Suppressor macrophage treated with lipopolysaccharide for 1 hour (primary cell): ENCODE measurements at places on chromosomes 12 and 14.
A peak's percentile ranks its signal among the peaks of the same experiment; 100 is the strongest.

DNA sequence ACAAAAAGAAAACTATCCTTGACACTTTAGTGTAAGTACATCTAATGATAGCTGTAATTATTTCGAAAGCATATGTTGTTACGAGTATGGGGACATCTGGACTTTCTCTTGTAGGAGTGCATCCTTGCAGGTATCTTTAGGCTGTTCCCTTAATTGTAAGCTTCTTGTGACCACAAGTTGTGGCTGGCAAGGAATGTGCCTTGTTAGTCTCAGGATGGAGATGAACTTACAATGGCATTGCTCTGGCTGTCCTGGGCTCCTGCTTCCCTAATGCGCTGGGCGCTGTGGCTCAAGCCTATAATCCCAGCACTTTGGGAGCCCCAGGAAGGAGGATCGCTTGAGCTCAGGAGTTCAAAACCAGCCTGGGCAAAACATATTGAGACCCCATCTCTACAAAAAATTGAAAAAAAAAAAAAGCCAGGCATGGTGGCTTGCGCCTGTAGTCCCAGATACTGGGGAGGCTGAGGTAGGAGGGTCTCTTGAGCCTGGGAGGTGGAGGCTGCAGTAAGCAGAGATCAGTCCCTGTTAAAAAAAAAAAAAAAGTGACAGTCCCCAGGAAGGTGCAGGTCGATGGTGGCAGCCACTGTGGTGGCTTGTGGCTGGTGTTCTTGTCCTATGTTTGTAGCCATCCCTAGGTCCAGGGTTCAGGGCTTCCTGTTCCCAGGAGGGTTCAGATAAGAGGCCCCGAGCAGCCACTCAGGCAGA, 23.7 kb upstream of the PPP1R13B start:
- DNase-seq = no peak

DNA sequence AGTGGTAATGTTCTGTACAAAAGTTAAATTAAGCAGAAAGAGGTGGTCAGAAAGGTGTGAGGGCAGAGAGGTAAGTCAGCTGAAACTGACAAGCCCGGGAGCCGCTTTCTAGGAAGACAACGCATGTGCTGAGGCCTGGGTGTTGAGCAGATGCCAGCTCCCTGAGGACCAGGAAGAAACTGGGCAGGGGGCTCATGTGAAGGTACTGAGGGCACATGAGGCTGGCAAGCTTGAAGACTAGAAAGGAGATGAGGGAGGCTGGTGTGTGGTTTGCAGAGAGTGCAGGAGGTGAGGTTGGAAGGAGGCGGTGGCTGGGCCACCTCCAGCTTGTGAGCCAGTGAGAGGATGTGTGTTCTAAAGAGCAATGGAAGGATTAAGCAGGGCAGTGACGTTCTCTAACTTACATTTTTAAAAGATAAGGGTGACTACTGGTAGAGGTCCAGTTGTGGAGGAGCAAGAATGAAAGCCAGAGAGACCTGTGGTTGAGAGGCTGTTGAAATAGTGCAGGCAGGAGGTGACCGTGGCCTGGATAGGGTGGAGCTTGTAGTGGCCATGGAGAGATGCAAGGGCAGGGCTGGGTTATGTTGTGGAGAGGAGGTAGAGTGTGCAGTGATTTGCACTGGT, 29.1 kb downstream of the ZNF664 start:
- DNase-seq = no peak

GRCh38 chr12:104347374-104348075, 44.0 kb downstream of the EID3 start:
- no peak for DNase-seq

DNA sequence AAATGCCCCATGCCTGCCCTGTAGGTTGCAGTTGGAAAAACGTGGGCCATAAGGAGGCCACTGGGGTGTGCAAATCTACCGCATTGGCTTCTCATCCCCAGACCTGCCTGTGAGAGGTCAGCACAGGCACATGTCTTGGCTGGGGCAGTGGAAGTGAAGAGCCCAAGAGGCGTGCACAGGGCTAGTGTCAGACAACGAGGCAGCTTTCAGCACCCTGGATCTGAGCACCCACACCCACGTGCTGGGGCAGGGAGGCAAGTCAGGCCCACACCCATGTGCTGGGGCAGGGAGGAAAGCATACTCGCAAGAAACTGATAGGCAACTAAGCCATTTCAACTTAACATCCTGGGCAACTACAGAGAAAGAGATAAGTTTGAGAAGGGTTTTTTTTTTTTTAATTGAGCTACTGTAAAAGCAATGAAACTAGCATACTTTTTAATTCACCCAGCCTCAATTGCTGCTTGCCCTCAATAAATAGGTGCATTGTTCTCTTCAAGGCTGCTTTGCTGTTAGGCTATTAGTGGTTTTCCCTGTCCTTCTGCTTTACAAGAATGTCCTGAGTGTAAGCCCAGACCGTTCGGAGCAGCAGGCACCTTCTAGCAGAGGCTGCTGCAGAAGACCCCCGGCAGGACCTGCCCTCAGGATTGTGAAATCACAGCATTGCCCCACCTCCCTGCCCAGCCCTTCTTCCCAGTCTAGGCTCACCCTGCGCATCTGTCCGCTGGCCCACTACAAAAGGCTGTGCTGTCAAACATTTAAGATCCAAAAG, 355.3 kb upstream of the FKBP4 start:
- DNase-seq = no peak

- no peak for DNase-seq
Observed at GRCh38 chr14:63650256-63650952, 8.7 kb upstream of the WDR89 start.

DNA sequence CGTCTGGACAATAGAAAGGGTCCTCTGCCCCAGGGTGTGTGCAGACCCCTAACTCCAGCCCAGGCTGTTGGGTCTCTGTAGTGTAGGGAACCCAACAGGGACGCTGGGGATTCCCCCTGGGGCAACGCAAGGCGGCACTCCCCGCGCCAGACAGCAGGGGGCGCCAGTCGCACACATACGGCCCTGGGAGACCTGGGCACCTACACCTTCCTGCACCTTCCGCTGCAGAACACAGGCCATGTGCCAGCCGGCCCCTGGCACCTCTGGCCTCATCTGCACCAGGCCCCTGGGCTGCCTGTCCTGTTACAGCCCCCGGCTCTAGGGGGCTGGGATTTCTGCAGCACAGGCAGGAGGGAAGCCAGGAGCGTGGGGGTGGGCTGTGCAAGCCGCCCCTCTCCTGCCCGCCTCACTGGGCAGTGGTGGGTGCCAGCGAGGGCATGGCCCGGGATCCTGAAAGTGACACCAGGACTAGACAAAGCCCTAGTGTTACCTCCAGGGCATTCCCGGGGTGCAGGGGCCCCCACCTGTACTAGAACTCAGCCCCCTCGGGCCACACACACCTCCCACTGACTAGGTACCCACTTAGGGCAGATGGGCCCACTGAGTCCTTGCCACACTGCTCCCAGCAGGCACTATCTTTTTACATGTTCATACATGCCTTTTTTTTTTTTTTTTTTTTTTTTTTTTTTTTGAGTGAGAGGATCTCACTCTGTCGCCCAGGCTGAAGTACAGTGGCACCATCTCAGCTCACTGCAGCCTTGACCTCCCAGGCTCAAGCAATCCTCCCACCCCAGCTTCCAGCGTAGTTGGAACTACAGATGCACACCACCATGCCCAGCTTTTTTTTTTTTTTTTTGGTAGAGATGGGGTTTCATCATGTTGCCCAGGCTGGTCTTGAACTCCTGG, 37.5 kb downstream of the CCNK start:
- DNase-seq = peak; percentile 75

DNA sequence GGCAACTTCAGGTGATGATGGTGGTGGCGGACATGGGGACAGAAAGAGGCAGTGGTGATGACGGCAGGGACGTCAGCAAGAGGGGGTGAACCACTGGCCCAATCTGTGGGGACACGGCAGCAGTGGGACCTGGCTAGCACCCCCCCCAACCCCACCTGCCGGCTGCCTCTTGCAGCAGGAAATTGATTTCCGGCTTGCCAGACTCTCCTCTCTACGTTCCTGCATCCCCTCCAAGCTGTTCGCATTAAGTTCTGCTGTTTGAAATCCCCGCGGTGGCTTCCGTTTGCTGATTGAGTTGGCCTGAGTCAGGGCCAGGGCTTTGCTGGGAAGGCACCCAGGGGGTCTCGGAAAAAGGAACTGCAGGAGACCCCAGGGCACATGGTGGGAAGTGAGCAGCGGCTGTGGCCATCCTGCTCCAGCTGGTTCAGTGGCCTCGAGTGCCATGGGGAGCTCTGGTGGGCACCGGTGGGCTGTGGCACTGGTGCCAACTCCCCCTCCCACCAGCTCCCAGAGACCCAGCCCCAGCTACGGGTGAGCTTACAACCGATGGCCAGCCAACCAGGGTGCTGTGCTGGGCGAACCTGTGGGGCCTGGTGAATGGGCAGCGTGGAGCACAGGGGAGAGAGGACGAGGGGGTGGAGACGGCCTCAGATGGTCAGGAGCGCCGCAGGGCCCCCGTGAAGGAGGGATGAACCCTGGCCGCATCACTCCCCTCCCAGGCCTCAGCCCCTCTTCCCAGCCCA, 14.6 kb upstream of the NUDT14 start:
- DNase-seq = peak; percentile 24

DNA sequence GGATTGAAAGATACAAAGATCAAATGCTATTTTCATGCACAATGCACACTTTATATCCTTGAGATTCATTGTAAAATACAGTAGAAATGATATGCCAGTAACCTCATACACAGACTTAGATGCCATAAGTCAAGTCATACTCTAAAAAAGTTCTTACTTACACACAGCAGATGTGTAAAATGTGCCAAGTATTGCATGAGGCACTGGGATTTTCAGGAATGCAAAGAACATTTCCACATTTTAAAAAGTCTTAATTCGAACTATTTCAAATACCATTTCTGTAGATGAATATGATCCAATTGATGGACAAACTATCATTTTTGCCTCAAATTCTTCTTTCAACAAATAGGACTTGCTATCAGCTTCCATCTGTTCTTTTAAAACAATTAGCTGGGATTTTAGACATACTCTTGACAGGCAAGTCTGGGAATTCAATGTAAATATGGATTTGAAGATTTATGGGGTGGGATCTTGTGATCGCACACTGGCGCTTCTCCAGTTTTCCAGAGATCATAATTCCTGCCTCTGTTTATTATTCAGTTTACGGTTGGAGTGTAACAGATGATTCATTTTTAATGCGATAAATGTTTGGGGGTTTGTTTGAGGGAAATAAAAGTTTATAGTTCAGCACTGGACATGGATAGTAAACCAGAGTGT, 183.8 kb downstream of the PAX9 start:
- no peak for DNase-seq

- no peak for DNase-seq
Observed at GRCh38 chr14:42198010-42198409, 591.3 kb downstream of the LRFN5 start.

DNA sequence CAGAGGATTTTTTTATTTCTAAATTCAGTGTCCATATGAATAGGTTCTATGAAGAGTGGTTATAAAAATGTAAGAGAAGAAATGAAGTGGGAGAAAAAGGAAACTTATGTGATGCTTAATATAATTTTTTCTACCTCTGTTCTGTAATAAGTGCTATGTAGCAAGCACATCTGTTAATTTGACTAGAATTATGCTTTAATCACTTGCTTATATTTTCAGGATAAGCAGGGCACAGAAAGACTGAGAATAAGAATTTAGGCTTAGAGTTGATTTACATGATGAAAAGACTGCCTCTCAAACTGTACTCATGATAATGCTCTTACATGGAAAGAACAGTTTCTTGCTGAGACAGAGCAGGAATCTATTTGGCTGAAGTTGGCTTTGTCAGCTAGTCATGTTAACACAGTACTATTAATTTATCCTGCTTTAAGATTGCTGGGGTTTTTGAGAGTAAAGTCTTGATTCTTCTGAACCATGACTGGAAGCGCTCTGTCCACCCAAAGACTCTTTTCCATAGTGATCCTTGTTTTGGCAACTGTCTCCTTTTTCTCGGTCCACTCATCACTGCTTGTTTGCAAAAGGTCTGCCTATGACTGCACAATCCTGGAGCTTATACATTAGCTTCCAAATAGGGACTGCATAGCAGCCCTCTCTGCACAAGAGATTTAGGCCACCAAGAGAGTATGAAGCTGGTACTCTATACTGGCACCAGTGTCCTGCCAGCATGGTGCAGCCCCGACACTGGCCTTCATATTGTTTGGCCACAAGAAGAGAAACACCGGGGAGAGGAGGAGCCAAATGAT, 98.8 kb downstream of the AKAP6 start:
- no peak for DNase-seq

GRCh38 chr14:41385797-41386196, 220.9 kb upstream of the LRFN5 start:
- DNase-seq = no peak

GRCh38 chr12:112096667-112097066, 11.9 kb downstream of the NAA25 start:
- DNase-seq = peak; percentile 86

- no peak for DNase-seq
Observed at GRCh38 chr14:100263141-100263540, 24.2 kb downstream of the YY1 start.

DNA sequence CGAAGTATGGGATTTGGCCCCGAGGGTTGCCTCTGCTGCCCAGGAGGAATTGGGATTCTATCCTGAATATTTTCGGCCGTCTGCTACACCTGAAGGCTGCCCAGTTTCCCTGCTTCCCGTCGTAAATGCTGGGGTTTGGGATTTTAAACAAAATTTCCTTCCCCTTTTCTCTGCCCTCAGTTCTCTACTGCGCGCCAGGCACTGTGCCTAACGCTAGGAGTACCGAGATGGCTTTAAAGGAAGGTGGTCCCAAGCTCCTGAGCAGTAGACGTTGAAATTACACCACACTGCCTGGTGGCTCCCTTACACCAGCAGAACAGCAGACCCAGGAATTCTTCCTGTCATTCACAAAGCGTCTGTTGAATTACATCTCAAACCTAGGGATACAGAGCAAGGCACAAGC, 566 bp upstream of the PRDM4 start:
- DNase-seq = no peak

GRCh38 chr12:24803430-24804245, 145.3 kb downstream of the BCAT1 start:
- DNase-seq = peak; percentile 55

DNA sequence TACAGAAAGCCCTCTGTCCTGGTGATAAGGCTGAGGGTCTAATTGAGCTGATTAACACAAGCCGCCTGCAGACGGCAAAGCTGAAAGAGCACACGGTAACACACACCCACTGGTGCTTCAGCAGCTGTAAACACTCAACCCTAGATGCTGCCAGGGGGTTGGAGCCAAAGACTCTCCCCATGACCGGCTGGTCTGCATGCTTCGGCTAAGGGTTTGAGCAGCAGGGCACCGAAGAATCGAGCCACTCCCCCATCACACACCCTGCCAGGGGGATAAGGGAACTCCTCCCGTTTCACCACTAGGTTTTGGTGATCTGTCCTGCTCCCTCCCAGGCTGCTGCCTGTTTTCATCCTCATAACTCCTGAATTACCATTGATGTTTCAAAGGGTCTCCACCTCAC, 141.0 kb upstream of the OVCH1 start:
- DNase-seq = no peak

DNA sequence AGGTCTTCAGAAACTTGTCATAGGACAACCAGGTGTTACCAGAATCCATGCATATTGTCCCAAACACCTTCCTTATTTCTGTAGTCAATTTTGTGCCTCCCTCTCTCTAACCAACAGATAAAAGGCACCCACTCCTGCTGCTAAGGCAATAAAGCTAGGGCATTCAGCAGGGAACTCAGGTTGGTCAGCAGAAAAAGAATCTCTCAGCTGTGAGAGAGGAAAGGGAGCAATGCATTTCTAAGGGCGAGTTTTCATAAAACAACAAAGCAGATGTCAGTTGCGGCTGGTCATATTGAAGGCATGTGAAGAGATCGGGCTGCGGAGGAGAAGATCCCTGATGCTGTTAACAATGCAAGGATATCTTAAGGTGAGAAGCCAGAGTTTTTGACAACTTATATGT, 7.4 kb upstream of the POU6F1 start:
- no peak for DNase-seq
